ENCODE measurements at places on chromosomes 12 and 14.

- DNase-seq: no peak
Measured at GRCh38 chr14:68349900-68350629, 442.8 kb downstream of the ZFP36L1 start.

DNA sequence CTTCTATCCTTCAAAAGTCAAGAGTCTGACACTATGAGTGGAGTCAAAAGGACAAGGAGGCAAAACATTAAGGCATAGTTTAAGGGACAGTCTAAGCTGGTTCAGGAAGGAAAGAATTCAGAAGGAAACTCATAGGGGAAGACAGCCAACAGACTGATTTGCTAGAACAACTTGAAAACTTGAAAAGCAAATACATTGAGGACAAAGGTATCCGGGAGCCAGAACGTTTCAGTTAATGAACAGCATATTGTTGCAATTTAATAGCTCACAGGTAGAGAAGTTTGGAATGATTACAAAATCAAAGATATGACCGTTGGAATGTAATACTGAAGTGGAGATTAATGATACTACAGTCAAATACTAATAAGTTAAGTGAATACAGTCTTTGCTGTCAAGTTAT, 312.8 kb upstream of the RPL10L start:
- DNase-seq: no peak

DNA sequence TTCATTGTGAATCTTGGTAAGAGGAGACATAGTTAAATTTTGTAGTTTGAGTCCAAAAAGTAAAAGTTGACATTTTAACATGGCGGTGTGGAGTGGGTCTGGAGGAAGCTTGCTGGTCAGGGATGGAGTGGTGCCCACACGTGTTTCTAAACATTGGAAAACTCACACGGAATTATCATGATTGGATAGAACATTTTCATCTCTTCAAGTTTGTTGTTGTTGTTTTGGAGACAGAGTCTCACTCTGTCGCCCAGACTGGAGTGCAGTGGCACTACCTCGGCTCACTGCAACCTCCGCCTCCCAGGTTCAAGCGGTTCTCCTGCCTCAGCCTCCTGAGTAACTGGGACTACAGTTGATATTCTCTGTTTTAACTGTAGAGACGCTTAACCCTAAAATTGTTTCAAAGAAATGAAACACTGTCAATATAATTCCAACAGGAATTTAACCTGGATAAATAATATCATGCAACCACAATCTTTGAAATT, 502 bp upstream of the MBIP start:
- DNase-seq: no peak

DNA sequence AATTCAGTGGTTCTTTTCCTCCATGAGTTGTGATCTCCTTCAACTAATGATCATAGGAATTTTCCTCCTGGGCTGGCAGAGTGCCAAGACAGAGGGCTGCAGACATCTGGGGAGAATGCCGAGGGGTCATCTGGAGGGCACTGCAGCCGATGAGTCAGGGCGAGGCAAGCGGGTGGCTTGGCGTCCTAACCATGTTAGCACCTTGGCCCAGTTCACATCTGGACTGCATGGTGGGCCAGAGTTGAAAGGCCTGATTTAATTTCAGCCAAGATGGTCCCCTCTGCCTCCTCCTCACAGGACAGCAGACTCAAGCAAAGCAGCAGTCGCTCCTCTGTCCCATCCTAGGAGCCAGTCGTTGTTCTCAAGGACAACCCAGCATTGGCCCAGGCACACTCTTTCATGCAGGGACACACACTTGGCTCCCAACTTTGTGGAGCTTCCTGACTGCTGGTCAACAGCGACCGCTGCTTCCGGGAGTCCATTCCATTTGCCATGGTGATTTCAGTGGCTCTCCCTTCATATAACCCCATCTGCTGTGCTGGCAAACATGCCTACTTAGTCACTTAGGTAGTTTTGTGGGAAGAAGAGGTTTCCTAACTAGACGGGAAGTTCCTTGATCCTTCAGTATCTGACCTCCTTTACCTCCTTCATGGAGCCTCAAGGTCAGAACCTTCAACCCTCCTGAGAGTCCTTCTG, 161.8 kb downstream of the TTC8 start:
- DNase-seq: no peak

All from stimulated activated CD4-positive, alpha-beta T cell treated with anti-CD3 and anti-CD28 coated beads, Interleukin-4, amount 100 ng/mL, for 1 hour (primary cell).